Fibroblast of skin of back (primary cell): ENCODE measurements at places on chromosomes 12 and 14.

DNA sequence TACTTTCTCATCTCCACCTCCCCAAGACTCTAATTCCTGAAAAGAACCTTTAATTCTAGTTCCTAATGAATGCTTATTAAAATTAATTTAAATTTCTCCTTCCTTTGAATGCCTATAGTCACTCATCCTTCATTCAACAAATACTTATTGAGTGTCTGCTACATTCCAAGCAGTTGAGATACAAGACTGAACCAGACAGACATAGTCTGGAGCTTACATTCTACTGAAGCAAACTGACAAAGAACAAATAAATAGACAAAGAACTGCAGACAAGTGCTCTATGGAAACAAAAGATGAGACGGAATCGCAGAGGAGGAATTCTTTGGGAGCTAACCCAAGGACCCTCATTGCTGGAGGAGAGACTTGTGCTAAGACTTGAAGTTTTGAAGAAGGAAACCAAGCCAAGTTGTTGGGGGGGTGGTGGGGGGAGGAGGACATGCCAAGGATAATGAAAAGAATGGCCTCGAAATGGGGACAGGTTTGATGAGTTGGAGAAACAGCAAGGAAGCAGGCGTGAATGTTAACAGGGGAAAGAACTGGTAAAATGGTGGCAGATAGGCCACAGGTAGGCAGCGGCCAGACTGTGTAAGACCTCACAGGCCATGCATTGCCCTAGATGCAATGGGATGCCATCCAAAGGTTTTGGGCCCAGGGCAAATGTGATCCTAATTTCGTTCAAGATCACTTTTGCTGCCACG is 9.7 kb upstream of the TDG start:
- peak; percentile 31 for DNase-seq

DNA sequence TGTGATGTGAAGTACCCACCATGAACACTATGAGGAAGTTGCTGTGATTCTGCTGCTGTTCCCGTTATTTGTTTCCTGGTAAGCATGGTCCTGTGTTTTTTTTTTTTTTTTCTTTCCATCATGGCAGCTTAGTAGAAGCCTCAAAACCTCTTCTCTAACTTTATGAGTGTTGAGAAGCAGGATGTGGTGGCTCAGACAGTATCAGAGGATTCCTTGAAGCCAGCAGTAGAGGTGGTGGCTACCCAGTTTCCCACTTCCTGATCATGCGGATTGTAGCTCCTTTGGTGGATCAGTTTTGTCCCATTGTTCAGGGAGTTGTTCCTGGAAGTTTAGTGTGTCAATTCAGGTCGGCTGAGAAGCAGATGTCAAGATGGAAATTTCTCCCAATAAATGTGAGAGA is 175.8 kb downstream of the ATP23 start:
- no peak for DNase-seq

- DNase-seq: no peak
These were observed 127.3 kb downstream of the SCARB1 start for GRCh38 chr12:124736115-124737039.

DNA sequence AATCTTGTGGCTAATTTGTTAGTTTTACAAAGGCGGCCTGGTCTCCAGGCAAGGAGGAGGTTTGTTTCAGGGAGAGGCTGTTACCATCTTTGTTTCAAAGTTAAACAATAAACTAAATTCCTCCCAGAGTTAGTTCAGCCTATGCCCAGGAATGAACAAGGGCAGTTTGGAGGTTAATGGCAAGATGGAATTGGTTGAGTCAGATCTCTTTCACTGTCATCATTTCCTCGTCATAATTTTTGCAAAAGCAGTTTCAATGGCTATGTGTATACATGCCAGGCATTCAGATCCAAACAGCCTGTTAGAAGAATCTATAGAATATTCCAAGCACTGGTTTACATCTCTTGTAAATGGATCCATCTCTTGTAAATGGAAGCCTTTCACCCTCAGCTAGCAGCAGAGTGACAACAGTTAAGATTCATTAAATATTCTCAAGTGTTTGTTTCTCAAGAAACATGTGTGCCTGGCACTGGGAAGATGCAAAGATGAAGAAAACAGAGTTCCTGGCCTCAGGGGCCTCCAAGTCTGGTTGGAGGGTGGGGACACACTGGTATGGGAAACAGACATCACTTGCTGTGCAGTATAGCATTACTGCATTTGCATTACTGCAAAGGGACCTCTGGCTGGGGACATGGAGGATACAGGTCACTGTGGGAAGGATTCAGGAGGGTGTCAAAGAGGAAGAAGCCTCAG is 65.8 kb downstream of the RIN3 start:
- DNase-seq: peak; percentile 16

DNA sequence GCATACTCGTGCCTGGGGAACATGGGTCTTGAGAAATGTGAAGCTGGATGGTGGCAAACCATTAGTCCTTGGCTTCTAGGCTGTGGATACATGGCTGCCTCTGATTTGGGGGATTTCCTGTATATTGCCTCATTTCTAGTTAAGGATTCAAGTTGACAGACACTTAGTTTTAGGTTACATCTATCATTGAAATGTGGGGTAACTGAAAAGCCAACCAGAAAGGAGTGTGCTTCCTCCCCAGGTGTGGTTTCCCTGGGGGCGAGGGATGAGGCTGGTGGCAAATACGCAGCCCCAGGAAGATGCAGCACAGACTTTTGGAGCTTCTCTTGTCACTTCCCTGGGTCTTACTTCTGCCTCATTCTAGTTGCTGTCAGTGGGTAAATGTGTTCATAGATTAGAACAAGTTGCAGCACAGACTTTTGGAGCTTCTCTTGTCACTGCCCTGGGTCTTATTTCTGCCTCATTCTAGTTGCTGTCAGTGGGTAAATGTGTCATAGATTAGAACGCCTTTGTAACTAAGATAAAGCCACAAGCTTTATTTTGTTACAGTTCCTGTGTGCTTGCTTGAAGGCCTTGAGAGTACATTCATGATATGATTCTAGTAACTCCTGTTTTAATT is 85.1 kb downstream of the BORCS5 start:
- peak; percentile 19 for DNase-seq

DNA sequence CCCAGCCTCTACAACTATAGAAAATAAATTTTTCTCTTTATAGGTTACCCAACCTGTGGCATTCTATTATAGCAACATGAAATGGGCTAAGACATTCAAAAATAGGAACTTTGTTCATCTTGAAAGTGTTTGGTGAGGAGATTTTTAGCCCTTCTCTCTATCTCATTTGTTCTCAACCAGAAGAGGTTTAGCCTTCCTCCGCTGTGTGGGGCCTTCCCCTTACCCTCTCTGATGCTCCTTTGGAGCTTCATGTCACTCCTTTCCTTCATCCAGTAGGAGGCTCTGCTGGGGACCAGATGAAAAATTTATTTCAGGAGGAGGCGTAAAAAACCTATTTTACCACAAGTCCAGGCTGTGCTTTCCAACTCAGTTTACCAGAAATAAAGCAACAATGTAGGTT is 94.1 kb downstream of the RTN1 start:
- no peak for DNase-seq
